Activated T-helper 1 cell treated with anti-CD3 and anti-CD28 coated beads, Interleukin-12 subunit alpha, Interleukin-12 subunit beta, Interleukin-2, Interleukin-4 antibody, amounts not matched to agents 30 ng/mL and 10 ng/mL and 1 ng/mL, durations not matched to agents 14 hours and 24 hours and 36 hours (primary cell): ENCODE measurements at places on chromosomes 2 and 18. TPM values are rescaled to one million over a fixed set of nuclear protein-coding genes. Genes with fewer than 3 reads are reported as not detected.
A peak's percentile ranks its signal among the peaks of the same experiment; 100 is the strongest.

DNA sequence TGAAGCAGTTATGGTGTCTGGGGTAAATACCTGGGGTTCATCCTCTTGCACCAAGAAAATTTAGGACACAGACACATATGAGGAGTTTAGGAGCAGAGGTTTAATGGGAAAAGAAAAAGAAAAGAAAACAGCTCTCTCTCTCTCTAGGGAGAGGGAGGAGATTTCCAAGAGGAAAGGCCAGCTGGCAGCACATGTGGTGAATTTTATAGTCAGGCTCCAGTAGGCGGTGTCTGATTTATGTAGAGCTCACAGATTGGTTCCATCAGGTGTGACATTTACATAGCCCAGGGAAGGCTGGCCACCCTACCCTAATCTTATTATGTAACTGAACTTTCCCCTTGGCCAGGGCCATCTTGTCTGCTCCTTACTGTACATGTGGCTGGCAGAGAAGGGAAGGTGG is 297.5 kb upstream of the RGPD4 start:
- no peaks in the 10 kb centered on the region for H3K27me3 ChIP-seq
- H3K4me3 ChIP-seq, result no peak overlapping the region
- no peaks in the 10 kb centered on the region for H3K36me3 ChIP-seq
- DNase-seq, result no peak
- no peaks in the 10 kb centered on the region for H3K4me1 ChIP-seq

DNA sequence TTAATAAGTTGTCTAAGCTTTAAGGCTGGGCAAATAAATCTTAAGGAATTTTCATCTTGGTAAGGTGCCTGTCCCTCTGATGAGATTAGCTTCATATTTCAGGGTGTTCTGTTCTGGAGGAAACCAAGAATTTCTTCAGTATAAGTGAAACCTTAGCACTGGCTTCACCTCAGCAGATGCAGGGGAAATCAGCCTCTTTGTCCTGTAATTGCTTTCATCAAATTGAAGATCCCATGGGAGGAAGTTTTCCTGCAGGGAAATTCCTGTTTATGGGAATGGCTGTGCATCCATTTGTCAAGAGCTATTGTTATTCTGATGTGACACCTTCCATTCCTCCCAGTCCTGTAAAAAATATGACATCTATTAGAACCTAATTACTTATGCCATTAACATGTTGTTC is 174.5 kb downstream of the PTPRM start:
- H3K4me1 ChIP-seq, result no peaks in the 10 kb centered on the region
- H3K27me3 ChIP-seq, result no peaks in the 10 kb centered on the region
- no peak overlapping the region for H3K4me3 ChIP-seq
- no peak overlapping the region for H3K27ac ChIP-seq
- no peaks in the 10 kb centered on the region for H3K36me3 ChIP-seq
- DNase-seq, result no peak

DNA sequence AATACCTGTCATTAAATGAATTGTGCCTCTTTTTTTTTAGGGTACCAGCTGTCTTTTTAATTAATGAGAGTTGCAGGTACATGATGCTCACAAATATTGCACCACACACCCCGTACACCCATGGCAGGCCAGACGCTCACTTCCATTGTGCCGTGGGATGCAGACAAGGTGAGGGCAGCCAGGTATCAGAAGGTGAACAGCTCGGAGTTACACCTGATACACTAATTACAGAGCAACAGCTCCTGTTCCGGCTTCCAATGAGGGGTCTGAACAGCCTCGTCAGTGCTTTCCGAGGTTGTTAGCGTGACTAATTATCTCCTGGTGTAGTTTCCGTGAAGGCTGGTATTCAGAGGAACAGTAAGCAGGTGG is 442.8 kb downstream of the ZNF516 start:
- no peak for DNase-seq
- no peak overlapping the region for H3K27ac ChIP-seq
- H3K36me3 ChIP-seq, result no peaks in the 10 kb centered on the region
- H3K4me1 ChIP-seq, result no peaks in the 10 kb centered on the region
- no peak overlapping the region for H3K4me3 ChIP-seq

DNA sequence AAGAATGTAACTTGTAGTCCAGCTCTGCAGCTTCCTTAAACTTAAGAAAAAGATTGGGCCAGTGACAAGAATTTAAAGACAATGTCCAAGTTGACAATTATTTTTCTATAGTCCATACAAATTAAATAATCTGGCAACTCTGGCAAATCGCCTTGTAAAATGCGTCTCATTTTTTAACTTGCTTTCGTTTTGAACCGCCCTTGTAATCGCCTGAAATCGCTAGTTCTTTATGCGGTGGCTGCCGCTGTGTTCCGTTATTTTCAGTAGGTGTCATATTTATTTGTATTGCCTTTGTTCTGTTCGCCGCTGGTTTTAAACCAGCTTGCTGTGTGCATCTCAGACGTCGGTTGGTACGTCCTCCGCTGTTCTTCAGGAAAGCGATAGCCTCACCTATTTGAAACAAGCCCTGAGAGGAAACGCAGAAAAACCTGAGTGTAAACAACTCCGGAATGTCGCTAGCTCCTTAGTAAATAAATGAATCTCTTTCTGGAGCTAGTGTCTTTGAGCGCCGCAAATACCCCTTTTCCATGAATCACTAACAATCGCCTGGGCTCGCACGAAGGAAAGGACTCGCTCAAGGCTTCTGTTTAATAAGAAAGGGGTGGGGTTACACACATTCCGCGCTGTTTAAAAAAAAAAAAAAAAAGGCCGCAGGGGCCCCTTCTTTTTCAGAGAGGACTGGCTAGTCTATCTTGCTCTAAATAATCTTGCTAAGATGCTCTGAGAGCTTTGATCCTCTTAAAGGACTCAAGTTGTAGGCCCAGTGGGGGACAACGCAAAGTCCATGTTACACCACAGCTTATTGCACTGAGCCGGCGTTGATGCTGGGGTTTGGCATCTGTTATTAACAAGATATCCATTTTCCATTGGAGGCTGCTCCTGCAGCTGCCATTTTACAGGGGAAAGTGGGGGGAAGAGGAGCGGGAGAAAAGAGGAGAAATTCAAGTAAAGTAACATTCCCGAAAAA is 3.0 kb downstream of the HOXD8 start:
- H3K36me3 ChIP-seq, result peaks cover 2% of the 10 kb centered on the region
- peak overlapping the region; percentile 74 for H3K4me3 ChIP-seq
- peaks cover 79% of the 10 kb centered on the region for H3K27me3 ChIP-seq
- peaks cover 27% of the 10 kb centered on the region for H3K4me1 ChIP-seq

DNA sequence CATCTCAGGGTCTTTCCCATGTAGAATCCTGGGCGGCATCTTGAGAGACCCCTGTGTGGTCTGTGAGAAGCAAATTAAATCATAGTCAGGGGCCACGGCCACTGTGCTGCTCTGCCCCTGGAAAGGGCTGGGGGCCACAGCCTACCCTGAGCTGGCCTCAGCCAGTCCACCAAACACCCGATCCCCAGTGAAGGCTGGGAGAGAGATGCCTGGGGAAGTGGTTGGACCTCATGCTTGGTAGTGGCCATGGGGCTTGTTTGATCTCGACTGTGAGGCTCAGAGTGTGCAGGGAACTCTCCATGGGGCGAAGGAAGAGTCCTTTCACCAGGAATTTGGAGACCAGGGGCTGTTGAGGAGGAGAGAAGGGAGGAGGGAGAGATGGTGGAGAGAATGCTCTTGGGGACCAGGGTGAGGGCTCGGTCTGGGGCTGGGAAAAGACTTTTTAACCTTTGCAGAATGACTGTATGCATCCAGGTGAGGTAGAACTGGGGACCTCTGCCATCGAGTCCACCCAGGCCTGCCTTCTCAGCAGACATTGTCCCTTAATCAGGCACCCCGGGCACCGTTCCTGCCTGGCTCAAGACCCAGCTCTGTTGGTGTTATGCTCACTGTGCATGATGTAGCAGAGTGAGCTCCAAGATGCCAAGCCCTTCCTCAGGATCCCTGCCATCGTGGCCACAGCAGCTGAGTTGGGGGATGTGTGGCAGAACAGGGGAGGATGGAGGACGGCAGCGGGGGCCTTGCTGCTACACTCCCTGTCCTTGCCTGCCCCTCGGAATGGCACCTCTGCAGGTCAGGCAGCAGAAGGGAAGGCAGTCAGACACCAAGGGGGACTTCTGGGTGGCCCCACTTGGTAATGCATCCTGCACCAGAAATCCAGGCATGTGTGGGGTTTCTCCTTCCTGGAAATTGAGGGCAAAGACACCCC is 249.9 kb downstream of the DYSF start:
- no peaks in the 10 kb centered on the region for H3K4me1 ChIP-seq
- H3K36me3 ChIP-seq, result no peaks in the 10 kb centered on the region
- H3K27me3 ChIP-seq, result peaks cover 2% of the 10 kb centered on the region

DNA sequence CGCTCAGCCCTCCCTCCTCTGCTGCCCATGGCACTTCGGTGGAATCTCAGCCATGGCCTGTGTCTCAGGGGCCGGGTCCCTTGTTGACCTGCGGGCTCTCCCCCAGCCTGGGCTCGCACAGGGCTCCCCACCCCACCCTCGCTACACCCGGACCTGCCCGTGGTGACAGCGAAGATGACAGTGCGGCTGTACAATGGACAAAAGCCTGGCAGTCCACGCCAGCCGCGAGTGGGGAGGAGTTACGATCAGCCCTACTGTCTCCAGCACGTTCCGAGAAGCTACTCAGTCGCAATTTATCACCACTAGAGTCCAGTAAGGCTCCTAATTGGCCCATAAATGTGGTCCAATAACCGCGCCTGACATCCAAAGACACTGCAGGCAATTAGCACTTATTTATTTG is 31.6 kb downstream of the GBX2 start:
- no peaks in the 10 kb centered on the region for H3K36me3 ChIP-seq
- no peak overlapping the region for H3K4me3 ChIP-seq
- DNase-seq, result no peak
- no peaks in the 10 kb centered on the region for H3K4me1 ChIP-seq
- H3K27me3 ChIP-seq, result peaks cover 2% of the 10 kb centered on the region

DNA sequence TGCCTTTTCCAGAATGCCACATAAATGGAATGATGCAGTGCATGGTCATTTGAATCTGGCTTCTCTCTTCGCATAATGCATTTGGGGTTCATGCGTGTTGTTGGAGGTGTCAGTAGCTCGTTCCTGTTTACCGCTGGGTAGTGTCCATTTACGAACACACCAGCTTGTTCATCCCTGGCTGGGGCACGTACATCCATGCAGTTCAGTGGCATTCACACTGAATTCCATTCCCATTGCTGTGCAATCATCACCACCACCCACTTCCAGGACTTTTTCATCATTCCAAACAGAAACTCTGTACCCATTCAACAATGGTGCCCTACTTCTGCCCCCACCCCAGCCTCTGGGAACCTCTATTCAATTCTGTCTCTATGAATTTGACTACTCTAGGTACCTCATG is 14.7 kb upstream of the CIDEA start:
- no peak overlapping the region for H3K27ac ChIP-seq
- H3K4me3 ChIP-seq, result no peak overlapping the region
- peaks cover 23% of the 10 kb centered on the region for H3K27me3 ChIP-seq
- DNase-seq, result no peak
- no peaks in the 10 kb centered on the region for H3K36me3 ChIP-seq
- no peaks in the 10 kb centered on the region for H3K4me1 ChIP-seq

DNA sequence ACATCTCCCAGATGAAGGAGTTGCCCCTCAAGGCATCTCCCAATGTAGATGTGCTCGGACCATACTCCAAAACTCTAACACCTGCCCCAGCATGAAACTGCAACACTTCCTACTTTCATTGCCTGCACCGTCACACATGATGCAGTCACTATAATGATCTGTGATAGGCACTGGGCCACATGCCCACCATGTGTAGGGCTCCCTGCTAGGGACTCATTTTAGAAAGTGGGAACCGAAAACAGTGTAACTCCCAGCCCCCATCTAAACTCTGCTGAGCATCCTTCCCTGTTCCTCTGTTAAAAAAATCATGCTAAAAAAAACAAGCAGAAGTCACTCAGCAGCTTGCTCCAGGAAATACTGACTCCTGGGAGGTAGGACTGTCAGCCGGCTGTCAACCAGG is 496.1 kb upstream of the RAB6C start:
- no peak overlapping the region for H3K4me3 ChIP-seq
- H3K36me3 ChIP-seq, result no peaks in the 10 kb centered on the region
- peaks cover 1% of the 10 kb centered on the region for H3K27me3 ChIP-seq
- no peak overlapping the region for H3K27ac ChIP-seq
- no peaks in the 10 kb centered on the region for H3K4me1 ChIP-seq

DNA sequence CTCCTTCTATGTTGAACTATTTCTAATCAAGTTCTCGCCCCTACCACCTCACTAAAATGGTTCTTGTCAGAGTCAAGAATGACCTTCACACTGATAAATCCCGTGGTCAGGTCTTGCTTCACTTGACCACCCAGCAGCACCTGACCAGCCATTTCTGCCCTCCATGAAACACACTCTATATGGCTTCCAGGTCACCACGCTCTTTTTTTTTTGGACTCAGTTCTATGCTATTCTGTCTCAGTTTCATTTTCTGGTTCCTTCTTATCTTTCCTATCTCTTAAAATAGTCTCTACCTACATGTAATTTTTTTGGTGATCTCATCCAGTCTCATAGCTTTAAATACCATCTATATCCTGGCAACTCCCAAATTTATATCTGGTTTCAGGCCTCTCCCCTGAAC is 11.4 kb downstream of the EIF2AK3 start:
- DNase-seq, result no peak
- no peak overlapping the region for H3K27ac ChIP-seq
- no peaks in the 10 kb centered on the region for H3K27me3 ChIP-seq

GRCh38 chr18:56379256-56379655 is 259.1 kb downstream of the TXNL1 start:
- no peak overlapping the region for H3K4me3 ChIP-seq
- H3K36me3 ChIP-seq, result no peaks in the 10 kb centered on the region

- no peaks in the 10 kb centered on the region for H3K4me1 ChIP-seq
- H3K27ac ChIP-seq, result no peak overlapping the region
- no peak overlapping the region for H3K4me3 ChIP-seq
- H3K36me3 ChIP-seq, result no peaks in the 10 kb centered on the region
- no peaks in the 10 kb centered on the region for H3K27me3 ChIP-seq
These were observed 200.6 kb downstream of the MGAT5 start for GRCh38 chr2:134454426-134454825.

DSC2 gene
- not detected in 2 replicates for total RNA-seq

FABP1 gene
- not detected in 2 replicates for total RNA-seq

LINC00305 gene
- total RNA-seq, result not detected in 2 replicates

LIMS4 gene
- total RNA-seq, result 0.12 TPM in 1 of 2 replicates, not detected in the other

IL1R2 gene
- total RNA-seq, result 1.1 and 1.3 TPM in 2 replicates

PRKAG3 gene
- total RNA-seq, result not detected in 2 replicates

MREG gene
- 9.2 and 10.1 TPM in 2 replicates for total RNA-seq

TEX44 gene
- total RNA-seq, result not detected in 2 replicates
